ENCODE measurements at places on chromosomes 5 and 9.

- no peak for DNase-seq
Measured at GRCh38 chr5:172283020-172283861, at the start of gene UBTD2. Gene UBTD2 (minus strand): TSS chr5:172283764. CDS start chr5:172283665, 99 bp downstream.

DNA sequence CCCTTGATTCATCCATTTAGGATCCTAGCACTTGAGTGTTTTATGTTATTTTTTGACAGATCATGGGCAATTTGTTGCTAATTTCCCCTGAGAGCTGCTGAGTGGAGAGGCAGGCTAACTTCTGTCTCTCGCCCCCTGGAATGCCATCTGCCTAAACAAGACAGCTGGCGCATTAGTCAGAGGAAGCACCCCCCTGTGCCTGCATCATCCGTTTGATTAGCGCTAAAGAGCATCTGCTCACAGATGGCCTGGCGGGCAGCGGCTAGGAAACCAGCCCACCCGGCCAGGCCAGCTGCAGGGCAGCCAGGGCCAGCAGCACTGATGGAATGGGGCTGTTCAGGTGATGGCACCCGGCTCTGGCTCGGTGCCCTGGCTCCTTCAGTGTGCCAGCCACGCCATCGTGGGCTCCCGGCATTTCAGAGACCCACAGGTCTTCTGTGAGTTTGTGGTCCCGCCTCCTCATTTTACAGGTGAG, 22.9 kb upstream of the ASS1 start:
- DNase-seq: no peak

DNA sequence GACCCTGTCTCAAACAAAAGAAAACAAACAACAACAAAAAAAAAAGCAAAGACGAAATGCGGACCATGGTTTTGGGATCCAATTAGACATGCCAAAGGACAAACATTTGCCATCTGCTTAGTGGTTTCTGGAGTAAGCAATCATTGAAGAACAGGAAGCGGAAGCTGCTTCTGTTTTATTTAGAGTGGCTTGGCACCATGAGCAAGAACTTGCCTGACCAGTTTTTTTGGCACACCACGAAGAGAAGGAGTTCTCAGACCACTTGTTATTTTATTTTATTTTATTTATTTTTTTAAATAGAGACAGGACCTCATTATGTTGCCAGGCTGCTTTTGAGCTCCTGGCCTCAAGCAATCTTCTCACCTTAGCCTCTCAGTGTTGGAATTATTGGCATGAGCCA, 17.0 kb downstream of the BTF3 start:
- no peak for DNase-seq

GRCh38 chr9:21110708-21111576, 30.7 kb downstream of the IFNW1 start:
- peak; percentile 17 for DNase-seq

GRCh38 chr9:41229408-41230401, 40.6 kb upstream of the ZNG1F start:
- no peak for DNase-seq

- DNase-seq: no peak
Measured at GRCh38 chr5:14687023-14687665, 22.6 kb downstream of the OTULIN start.

- no peak for DNase-seq
Measured at GRCh38 chr9:4346131-4346530, 46.3 kb upstream of the GLIS3 start.

DNA sequence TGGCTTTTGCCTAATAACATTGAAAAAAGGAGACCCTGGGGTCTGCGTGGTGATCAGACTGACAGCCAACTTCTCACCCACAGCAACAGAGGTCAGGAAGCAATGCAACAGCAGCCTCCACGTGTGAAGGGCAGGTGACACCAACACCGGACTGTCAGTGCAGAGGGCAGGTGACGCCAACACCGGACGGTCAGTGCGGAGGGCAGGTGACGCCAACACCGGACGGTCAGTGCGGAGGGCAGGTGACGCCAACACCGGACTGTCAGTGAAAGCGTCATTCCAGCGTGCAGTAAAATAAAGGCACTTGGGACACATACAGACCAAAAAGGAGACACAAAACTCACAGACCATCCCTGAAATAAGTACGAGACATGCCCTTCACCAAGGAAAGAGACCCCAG, 37.2 kb upstream of the CEP72 start:
- no peak for DNase-seq

DNA sequence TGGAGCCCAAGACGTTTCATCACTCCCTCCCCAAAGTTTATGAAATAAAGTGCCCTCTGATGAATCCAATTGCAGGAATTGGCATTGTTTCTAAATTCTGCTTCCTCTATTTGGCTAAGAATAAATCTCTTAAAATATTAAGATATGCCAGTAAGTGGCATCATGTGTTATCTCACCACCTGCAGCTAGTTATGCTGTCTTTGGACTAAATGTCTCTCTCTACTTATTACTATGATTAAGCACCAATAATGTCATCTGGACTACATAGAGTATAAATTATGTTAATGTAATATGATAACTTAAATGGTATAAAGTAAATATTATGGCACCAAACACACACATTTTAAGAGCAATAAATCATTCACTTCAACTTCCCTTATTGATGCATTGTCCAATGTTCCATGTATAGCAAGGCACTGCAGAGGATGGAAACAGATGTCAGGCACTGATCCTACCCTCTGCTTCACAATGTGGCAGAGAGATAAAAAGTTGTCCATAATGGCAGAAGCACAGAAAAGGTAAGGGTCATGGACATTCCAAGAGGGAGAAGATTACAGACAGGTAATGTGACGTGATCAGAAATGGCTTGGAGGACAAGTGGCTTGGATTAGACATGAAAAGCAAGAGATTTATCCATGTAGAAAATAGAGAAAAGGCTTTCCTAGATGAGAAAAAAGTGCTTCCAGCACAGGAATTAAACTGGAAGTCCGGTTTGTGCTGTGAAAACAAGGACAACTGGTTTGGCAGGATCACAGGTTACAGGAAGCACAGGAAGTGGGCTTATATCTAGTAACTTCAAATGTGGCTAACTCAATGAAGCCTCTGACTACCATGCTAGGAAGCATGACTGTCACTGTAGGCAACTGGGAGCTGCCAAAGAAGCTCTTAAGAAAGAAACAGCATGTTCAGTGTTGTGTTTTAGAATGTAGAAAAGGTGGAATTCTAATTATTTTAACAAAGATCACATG, 26.7 kb downstream of the MARCHF11 start:
- no peak for DNase-seq

- no peak for DNase-seq
Measured at GRCh38 chr5:37915097-37915736, 75.4 kb upstream of the GDNF start.

DNA sequence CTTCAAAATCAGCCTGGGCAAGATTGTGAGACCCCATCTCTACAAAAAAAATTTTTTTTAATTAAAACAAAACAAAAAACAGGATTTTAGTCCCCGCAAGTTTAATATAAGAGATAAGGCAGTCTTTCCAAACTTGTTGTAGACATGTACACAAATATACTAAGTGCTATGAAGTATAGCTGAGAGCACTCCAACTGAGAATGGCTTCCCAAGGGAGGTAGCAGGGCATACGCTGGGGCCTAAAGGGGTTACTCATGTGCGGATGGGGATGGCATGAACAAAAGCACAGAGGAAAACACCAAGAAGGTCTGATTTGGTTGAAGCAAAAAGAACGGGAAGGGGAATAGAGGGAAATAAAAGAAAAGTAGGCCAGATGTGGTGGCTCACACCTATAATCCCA, 21.1 kb downstream of the SAR1B start:
- DNase-seq: no peak

DNA sequence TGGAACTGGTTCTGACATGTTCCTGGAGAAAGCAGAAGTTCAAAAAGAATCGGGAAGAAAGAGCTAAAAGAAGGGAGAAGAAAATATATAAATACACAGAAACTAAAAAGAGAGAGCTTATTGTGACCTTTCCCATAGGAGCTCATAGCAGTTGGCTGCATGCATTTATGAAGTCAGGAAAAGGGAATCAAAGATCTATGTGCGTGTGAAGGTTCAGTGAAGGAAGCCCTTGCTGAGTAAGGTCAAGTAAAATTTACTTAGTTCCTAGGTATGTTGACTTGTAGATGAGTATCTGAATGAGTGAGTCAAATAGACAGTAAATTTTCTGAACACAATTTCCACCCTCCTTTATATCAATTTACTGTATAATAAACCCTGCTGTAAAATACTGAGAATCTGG, 632.5 kb downstream of the SLCO4C1 start:
- DNase-seq: no peak

DNA sequence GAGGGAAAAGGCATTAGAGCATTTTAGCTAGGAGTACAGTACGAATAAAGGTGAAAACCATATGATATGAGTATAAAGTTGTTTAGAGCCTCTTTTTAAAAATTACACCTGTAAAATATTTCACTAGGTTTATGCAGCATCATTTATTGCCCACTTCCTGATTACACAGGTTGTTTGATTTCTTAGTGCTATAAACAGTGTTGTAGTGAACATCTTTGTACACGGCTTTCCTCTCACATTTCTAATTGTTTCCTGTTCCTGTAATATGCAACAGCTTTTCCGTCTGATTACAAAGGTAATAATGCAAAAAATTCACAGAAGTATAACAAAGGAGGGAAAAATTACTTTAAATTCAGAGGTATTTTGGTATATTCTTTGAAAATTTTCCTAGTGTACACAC, 13.0 kb downstream of the STOM start:
- no peak for DNase-seq

GRCh38 chr5:130324953-130325671, 420.8 kb downstream of the CHSY3 start:
- no peak for DNase-seq

DNA sequence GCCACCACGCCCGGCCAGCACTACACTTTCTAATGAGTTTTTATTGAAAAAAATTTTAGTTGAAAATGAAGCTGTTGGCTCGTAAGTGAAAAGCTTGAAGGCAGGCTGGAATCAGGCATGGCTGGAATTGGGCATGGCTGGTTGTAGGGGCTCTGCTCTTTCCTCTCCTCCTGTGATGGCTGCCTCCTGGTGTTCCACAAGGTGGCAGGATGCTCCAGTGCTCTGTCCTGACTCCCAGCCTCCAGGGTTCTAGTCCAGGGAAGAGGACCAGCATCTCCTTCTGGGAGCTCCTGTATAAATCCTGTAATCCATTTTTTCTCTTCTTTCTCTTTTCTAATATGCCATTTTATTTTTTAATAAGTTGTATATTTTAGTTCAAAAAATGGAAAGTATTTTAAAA, 57.2 kb upstream of the DHFR start:
- DNase-seq: no peak

DNA sequence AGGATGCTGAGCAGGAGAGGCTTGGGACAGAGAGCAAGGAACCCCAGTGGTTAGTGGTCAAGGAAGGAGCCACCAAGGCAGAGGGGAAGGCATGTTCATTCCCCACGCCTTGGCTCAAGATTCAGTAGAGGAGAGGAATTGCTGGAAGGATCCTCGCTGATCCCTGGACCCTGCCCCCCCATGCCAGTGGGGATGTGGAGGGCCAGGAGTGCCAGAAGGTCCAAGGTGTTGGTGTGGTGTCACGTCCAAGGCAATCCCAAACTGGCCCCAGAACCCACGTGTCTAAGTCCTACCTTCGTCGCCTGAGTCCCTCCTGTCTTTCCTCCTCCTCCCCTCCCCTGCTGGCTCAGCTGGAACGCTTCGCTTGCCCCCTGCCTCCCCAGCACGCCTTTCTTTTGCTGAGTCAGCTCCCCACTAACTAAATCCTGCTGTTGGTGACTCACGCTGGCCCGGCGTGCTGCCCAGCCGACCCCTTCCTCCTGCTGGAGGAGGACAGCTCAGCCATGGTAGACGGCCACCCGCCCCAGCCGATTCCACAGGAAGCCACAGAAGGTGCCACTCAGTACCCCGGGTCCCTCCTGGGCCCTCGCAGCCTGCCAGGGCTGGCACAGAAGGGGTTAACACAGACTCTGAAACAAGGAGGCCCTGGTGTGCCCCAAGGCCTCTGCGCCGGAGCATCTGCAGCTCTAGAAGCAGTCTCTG, 37.6 kb upstream of the ORM1 start:
- DNase-seq: no peak

- no peak for DNase-seq
Measured at GRCh38 chr5:36558641-36559040, 47.8 kb upstream of the SLC1A3 start.

DNA sequence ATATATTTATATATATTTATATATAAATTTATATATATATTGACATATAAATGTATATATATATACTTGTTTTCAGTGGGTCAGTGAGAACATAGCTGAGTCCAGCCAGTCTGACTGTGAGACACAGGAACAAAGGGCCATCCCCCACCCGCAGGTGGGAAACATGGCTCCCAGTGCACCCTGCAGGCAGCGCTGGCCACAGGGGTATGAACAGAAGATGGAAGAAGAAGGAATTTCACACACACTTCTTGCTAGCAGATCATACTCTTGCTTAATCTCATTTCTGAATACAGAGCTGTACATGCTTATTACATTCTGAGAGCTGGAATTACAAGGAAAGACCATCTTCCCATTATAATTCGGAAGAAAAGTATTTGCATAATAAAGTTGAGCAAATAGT, 595.4 kb downstream of the IRX1 start:
- DNase-seq: no peak

- DNase-seq: no peak
Measured at GRCh38 chr9:92534204-92534603, 1.6 kb downstream of the ECM2 start.

- no peak for DNase-seq
Measured at GRCh38 chr5:36696059-36696673, 89.8 kb downstream of the SLC1A3 start.

- no peak for DNase-seq
Measured at GRCh38 chr9:89888233-89888632, 283.4 kb downstream of the GADD45G start.

DNA sequence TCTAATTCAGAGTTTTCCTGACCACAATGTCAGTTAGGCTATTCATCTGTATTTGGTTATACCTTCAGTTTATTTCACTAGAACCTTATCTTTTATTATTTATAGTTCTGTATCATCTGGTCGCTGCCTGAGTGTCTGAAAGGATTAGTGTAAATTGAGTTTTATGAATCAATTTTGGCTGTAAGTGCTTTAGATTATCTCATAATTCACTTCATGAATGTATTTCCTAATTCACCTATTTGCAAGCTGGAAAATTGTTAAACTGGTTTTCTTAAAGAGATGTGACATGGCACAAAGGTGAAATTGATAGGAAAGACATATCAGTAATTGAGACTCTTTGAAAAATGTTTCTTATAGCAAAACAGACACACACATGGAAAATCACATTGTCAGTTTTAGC, 242.4 kb upstream of the ACO1 start:
- no peak for DNase-seq

GRCh38 chr5:151427258-151427657, 20.1 kb upstream of the SLC36A1 start:
- DNase-seq: no peak

- DNase-seq: no peak
Measured at GRCh38 chr9:13817754-13818278, 496.1 kb downstream of the NFIB start.
